ENCODE measurements at places on chromosomes 16 and 17. TPM values are rescaled to one million over a fixed set of nuclear protein-coding genes. Genes with fewer than 3 reads are reported as not detected.

The SAMD14 gene
- total RNA-seq: 0.07 TPM

DNA sequence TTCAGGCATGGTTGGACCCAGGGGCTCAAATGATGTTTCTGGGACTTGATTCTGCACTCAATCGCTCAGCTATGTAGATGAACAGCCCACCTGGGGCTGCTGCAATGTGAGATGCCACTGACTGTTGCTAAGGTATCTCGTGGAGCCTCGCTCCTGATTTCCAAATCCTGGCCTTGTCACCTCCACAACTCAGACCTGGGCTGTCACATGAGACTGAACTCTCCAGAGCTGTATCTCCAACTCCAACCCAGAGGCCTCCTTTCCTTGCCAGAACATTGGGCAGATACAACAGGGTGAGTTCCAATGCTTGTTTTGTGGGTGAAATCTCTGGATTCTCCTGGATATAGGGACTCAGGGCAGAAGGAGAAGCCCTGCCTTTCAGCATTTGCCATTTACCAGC, 79.5 kb downstream of the GNAO1 start:
- DNase-seq: no peak

DNA sequence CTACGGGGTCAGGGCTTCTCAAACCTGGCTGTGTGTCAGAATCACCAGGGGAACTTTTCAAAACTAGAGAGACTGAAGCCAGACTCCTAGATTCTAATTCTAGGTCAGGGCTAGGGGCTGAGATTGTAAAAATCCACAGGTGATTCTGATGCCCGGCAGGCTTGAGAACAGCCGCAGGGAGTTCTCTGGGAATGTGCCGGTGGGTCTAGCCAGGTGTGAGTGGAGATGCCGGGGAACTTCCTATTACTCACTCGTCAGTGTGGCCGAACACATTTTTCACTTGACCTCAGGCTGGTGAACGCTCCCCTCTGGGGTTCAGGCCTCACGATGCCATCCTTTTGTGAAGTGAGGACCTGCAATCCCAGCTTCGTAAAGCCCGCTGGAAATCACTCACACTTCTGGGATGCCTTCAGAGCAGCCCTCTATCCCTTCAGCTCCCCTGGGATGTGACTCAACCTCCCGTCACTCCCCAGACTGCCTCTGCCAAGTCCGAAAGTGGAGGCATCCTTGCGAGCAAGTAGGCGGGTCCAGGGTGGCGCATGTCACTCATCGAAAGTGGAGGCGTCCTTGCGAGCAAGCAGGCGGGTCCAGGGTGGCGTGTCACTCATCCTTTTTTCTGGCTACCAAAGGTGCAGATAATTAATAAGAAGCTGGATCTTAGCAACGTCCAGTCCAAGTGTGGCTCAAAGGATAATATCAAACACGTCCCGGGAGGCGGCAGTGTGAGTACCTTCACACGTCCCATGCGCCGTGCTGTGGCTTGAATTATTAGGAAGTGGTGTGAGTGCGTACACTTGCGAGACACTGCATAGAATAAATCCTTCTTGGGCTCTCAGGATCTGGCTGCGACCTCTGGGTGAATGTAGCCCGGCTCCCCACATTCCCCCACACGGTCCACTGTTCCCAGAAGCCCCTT, 10.9 kb downstream of the STH start:
- DNase-seq: no peak

- peak; percentile 72 for DNase-seq
These were observed 23.7 kb upstream of the KDM8 start for GRCh38 chr16:27179500-27180072.

GRCh38 chr17:34647511-34647910, 68.1 kb downstream of the TMEM132E start:
- no peak for DNase-seq

The POLR3K gene
- 18.8 TPM for total RNA-seq

- DNase-seq: no peak
These were observed 49.8 kb downstream of the SEC14L1 start for GRCh38 chr17:77190576-77190975.

- no peak for DNase-seq
These were observed 10.5 kb downstream of the MMP28 start for GRCh38 chr17:35784895-35785294.

GRCh38 chr16:84672276-84673202, 24.2 kb downstream of the KLHL36 start:
- DNase-seq: peak; percentile 58

DNA sequence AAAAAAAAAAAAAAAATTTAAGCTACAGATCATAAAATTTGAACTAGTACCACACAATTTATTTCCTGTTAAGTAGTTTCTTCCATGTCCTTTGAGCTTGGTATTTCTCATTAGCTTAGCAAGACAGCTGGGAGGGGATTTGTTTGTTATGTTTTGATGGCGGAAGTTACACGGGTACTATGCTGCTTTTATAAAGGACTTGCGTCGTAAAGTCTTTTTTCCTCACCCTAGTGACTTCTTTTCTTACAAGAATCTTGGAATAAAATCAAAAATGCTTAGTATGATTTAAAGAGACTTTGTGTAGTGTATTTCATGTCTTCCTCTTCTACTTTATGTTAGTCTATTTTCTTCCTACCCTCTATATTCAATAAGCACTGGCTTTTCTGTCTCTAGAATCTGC, 89.1 kb downstream of the NLK start:
- no peak for DNase-seq

The PIMREG gene
- 33.8 TPM for total RNA-seq

DNA sequence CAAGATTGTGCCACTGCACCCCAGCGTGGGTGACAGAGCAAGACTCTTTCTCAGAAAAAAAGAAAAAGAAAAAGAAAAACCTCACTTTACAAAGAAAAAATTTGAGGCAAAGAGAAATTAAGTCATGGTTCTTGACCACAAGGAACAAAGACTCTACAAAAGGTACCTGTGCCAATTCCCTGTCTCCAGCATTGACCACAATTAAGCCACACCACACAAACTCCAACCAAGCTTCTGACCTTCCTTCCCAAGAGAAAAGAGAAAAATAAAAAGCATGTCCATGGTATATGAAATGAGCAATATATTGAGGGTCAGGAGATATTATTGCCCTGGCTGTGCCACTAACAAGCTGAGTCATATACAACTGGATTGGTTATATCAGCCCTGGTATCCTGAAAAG, 146.3 kb upstream of the NOG start:
- DNase-seq: no peak

GRCh38 chr17:73706858-73707257, 62.6 kb upstream of the SDK2 start:
- no peak for DNase-seq

- peak; percentile 25 for DNase-seq
These were observed 235.7 kb downstream of the CHD9NB start for GRCh38 chr16:52816993-52817392.

- DNase-seq: no peak
These were observed 11.6 kb downstream of the KRT33A start for GRCh38 chr17:41338961-41339485.

DNA sequence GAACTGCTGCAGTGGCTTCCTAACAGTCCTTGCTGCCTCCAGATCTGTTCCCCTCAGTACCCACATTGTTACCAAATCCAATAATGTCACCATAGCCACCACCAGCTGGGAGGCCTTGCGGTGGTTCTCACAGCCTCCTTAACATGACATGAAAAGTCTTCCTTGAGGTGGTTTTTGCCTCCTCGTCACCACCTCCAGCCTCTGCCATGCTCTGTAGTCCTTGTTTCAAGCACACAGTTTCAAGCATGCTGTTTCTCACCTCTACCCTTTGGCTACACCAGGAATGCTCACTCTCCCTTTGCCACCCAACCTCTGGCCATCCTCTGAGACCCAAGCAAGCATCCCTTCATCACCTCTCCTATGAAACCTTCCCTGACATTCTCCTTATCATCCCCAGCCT, 47.2 kb downstream of the DNAH9 start:
- no peak for DNase-seq

The ALOXE3 gene
- not detected for total RNA-seq

DNA sequence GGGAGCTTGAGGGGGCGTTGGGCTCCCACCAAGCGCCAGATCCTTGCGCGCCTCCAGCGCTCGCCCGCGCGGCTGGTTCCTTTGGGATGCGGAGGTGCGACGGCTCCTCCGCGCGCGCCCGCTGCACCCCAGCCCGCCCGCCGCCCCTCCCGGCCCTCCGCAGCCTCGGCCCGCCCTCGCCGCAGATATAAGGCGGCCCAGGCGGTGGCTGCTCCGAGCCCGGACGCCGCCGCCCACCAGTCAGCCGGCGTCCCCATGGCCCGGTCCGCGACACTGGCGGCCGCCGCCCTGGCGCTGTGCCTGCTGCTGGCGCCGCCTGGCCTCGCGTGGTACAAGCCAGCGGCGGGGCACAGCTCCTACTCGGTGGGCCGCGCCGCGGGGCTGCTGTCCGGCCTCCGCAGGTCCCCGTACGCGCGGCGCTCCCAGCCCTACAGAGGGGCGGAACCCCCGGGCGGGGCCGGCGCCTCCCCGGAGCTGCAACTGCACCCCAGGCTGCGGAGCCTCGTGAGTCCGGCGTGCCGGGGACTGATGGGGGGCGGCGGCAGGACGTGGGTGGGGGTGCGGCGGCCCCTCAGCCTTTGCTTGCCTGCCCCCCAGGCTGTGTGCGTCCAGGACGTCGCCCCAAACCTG, at the start of gene NPB:
NPB (plus strand) TSS at position 216 of the 630 bp plus-strand sequence; CDS start at position 256, 40 bp downstream.
- DNase-seq: no peak

DNA sequence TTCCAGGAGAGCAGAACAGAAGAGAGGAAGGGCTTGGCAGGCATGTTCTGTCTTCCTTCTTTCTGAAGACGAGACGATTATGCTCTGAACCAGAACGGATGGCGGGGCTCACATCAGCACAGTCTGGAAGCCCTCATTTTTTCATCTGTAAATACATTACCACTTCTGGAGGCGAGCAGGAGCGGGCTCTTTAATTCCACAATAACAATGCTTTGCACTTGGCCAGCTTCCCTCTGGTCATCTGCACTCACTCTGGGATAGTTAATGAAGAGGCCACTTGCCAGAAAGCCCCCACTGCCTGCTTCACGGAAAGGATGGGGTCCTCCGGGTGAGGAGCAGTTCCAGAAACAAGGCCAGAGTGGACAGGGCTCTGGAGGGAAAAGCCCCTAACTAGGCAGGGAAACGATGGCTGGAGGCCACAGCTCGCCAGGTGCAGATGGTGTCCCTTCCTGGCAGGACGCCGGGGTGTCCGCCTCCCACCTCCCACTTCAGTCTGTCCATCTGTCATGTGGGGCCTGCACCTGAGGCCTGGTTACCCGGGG, 13.1 kb upstream of the BCAR1 start:
- no peak for DNase-seq

DNA sequence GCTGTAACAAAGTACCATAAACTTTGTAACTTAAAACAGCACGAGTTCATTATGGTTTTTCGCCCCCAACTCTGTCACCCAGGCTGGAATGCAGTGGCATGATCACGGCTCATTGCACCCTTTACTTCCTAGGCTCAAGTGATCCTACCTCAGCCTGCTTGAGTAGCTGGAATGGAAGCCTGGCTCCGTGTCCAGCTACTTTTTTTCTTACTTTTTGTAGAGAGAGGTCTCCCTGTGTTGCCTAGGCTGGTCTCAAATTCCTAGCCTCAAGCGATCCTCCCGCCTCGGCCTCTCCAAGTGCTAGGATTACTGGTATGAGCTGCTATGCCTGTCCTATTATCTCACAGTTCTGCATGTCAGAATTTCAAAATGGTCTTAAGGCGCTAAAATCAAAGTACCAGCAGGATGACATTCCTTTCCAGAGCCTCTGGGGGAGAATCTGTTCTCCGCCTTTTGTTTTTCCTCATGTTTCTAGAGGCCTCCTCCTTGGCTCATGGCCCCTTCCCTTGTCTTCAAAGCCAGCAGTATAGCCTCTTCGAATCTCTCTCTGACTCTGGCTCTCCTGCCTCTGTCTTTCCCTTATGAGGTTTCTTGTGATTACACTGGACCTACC, 10.1 kb upstream of the PRM1 start:
- DNase-seq: no peak

DNA sequence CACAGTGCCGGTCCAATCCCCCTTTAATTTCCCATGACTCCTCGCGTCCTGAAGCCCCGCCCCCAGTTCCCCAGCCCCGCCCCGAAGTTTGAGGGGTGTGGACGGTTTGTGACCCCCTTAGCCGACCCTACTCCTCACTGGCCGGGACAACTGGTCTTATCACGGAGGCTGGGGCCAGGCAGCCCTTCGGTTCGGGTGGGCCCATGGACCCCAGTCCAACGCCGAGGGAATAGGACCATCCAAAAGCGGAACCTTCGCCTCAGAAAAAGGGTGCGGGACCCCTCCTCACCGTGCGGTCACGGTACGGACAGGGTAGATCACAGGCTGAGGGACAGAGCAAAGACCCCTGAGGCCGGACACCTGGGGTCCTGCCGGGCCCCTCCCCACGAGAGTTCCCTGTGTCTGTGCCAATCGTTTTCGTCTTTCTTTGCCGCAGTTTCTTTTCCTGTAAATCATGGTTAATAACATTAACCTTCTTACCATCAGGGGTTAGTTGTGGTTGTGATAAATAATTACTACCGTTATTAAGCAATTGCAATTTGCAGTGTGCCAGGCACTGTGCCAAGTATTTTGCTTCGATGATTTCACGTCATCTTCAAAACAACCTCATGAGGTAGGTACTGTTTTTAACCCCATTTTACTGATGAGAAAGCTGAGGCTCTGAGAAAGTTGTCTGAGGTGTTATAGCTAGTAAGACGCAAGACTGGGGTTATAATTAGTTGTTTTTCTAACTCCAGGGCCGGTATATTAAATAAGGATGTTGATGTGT, 543 bp downstream of the TMUB2 start:
- DNase-seq: no peak

DNA sequence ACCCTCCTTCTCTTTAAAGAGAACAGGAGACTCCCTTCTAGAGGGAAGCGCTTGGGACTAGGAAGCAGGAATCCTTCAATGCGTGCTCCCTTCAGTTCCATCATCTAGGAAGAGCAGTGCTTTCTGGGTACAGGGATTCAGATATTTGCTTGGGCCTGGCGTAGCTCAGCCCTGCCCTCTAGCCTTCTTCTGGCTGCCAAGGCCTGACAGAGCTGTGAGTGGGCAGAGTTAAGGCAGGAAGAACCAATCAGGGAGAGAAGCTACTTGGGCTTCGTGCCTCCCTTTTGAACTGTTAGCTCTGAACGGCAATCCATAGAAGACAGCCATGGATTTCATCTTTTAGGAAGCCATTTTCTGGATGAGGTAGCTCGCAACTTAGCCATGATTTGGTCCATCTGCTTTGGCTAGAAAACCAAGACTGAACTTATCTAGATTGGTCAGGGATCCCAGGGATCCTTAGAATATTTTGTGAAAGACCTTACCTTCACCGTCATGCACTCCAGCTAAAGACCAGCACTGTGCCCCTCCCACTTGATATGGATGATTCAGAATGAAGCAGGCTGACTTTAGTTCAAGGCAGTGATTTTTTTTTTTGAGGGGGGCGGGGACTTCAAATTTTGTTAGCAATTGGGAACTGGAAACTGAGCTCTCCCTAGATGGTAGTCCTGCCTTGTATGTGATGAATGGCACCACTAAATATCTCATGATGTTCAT, 2.5 kb upstream of the CORO6 start:
- no peak for DNase-seq

The ABCC12 gene
- not detected for total RNA-seq
